ENCODE measurements at places on chromosomes 3 and 15.

DNA sequence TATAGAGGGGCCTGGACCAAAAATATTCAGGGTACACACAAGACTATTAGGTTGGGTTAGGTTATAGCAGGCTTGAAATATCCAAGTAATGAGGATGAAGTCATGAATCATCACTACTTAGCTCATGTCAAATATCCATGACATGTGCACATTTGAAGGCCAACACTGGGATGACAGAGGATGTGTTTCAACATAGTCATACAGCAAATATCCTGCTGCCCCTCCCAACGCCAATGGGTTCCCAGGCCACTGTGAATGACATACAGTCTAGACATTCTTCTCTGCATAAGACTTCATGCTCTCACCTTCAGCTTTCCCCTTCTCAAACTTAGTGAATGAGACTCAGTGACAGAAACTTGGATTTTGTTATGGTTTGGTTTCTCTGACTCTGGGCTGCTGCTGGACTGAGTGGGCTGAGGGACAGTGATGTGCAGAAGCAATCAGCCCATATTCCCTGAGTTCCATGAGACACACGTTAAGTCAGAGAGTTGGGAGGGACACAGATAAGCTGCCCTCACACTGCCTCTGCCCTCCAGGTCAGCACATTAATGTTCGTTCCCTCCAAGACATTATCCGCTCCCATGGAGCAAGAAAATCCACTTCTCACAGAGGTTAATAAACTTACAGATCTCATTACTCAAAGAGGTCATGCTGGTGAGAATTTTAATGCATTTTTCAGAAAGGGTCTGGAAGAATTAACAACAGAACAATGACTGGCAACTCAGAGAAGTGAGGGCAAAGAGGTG lies 15.4 kb downstream of the HOMER2 start:
- DNase-seq, result no peak

- no peak for DNase-seq
These were observed 475.4 kb downstream of the OCA2 start for GRCh38 chr15:27623560-27624305.

DNA sequence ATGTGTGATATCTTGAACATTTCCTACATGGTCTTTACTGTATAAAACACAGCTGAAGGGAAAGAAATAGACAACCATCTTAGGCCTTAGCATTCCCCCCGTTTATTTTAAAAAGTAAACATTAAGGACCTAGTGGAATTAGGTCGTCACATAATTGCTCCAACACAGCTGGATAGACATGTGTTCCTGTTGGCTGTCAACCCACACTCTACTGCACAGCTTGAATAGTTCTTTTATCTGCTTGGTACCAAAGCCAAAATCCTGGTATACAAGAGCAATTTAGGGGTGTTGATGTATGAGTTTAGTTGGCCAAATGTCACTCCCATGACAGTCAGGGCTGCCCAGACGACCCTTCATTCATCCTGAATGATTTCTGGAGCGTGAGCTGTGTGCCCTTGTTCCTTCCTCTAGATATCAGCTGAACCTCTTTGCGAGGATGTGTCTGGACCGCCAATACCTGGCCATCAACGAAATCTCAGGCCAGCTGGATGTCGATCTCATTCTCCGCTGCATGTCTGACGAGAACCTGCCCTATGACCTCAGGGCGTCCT lies 179.7 kb downstream of the ITPR1 start:
- no peak for DNase-seq

- DNase-seq, result no peak
These were observed 26.5 kb downstream of the FRMD4B start for GRCh38 chr3:69359339-69359893.

DNA sequence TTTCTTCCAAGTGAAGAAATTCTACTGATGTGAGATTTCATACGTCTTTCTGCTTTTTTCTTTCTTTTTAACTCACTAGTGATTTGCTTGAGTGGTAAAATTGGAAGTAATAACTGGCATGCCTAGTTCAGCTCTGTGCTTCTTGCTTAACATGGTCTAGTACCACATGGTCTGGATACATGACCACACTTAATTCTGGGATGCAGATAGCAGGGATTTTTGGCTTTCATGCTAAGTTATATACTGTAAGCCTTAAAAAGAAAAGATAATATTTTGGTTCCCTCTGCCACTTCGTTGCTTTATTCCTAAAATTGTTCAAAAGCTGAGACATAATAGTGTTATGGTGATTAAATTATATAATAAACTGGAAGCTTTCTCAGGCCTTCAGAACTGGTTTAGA lies 174.3 kb downstream of the OXSM start:
- no peak for DNase-seq

Measured in DND-41 (cell line).